Activated naive CD4-positive, alpha-beta T cell treated with anti-CD3 and anti-CD28 coated beads, Interleukin-2, amount 50 U/mL, for 72 hours (primary cell): ENCODE measurements at places on chromosomes 4 and X.

DNA sequence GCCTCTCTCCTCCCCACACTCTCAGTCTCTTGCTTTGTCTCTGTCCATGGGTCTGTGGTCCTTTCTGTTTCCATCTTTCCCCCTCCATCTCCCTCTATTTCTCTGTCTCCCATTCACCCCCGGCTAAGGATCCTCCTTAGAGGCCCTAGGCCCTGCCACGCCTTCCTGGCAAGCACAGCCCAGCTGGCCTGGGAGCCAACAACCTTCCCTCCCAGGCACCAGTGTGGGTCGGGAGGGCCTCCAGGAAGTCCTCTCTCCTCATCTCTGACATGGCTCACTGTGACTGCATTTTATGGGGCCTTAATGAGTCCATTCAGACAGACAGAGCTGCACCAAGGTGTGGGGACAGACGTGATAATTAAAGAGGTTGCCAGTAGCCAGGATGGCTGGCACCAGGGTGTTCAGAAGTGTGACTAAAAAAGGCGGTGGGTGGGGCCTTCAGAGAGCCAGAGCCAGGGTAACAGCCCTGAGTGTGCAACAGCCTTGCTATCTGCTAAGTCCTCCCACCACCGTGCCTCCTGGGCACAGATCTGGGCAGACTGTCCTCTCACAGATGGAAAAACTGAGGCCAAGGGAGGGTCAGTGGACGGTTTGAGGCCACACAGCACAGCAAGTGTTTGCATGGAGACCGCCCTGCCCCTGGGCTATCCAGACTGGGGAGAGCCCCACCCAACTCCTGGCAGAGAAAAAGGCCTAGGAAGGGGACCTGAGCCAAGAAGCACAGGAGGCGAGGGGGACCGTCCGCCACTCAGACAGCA lies 31.5 kb downstream of the BLOC1S4 start:
- DNase-seq: no peak

GRCh38 chr4:38889143-38889542 lies 21.5 kb downstream of the FAM114A1 start:
- no peak for DNase-seq

- no peak for DNase-seq
Measured at GRCh38 chrX:66408507-66408906, 230.4 kb downstream of the EDA2R start.

GRCh38 chr4:115945026-115945425 lies 831.6 kb upstream of the NDST4 start:
- no peak for DNase-seq

- DNase-seq: no peak
Measured at GRCh38 chr4:74219240-74219639, 61.3 kb downstream of the MTHFD2L start.

DNA sequence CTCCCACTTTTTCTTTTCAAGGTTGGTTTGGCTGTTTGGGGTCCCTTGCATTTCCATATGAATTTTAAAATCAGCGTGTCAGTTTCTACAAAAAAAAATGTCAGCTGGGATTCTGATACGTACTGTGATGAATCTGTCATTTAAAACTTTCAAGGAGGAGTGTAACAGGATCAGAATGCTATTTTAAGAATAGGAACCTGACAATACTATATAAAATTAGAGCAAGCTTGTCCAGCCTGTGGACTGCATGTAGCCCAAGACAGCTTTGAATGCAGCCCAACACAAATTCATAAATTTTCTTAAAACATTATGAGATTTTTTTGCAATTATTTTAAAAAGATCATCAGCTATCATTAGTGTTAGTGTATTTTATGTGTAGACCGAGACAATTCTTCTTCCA lies 56.5 kb downstream of the TMEM164 start:
- DNase-seq: no peak

- DNase-seq: no peak
Measured at GRCh38 chrX:136395271-136395670, 92.5 kb upstream of the BRS3 start.

DNA sequence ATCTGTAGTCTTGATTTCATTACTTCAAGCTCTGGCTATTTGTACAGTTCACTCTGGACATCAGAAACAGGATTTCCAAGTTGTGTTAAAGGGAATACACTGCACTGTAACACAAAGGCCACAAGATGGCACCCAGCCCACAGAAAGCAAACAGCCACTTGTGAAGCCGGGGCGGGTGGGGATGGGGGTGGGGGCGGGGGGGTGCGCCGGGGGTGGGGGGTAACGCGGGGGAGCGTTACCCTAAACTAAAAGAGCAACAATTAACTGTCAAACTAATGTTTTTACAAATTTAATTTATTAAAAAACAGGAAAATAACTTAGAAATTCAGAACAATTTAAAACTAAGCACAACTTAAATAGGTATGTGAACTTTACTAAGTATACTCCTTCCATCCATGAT lies 27.3 kb downstream of the PRDX4 start:
- no peak for DNase-seq

- DNase-seq: no peak
Measured at GRCh38 chr4:158461336-158461735, 60.3 kb upstream of the RXFP1 start.

DNA sequence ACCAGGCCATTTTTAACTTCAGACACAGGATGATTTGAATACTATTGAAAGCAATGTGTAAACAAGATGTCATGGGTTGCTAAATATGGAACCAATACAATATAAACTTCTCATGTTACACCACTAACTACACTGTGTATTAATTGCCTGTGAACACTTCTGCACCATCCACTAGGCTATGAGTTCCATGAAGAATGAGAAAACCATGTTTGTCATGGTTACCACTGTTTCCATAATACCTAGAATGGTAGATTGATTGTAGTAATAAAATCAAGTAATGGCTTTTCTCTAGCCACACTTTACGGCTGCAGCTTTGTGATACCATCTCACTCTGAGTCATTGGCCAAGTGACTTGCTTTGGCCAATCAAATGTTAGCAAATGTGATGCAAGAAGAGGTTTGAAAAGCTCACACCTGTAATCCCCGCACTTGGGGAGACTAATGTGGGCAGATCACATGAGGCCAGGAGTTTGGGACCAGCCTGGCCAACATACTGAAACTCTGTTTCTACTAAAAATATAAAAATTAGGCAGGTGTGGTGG lies 19.9 kb upstream of the CYBB start:
- no peak for DNase-seq

DNA sequence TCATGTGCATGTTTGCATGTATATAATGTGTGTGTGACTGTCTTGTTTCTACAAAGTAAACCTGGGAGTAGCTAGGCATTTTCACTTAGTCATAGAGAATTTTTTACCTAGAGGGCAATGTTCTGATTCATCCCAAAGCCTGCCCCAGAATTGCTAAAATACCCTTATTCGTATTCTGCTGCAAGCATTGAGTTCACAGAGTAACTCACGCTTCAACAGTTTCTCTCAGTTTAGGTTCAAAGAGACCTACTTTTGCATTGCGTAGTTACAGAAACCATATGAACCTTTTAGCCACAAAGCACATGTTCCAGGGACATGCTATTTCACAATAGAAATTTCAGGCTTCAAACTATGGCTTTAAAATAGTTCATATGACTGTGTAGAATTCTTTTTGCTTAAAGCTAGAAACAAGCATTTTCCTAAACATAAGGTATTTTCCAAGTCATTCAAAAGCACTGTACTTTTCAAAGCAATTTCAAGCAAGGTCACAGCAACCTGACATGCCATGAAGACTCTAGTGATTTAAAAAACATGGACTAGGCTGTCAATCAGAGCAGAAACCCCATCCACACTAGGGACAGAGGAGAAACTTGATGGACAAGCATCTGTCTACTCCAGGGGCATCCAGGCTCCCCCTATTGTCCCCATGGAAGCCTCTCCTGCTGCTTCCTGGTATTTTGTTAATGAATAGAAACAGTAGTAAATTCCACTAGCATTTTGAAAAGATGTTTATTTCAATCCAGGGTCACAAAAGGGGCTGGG lies 81.5 kb upstream of the MAPK10 start:
- no peak for DNase-seq

DNA sequence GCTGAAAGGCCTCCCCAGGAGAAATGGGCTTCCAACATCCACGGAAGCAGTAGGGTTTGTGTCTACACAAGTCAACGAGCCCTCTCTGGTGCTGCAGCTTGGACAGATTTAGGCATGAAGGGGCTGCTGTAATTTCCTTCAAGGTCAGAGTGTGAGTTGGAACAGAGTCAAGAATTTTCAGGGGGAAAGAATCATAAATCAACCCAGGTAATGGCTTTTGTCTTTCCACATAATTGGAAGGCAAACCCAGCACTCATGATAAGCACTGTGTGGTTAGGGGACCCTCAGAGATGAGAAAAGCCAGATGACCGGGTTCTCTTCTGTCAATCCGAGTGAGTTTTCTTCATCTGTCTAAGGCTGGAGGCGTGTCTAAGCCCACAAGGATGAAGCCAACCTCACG lies 78.6 kb upstream of the MXRA5 start:
- DNase-seq: no peak

DNA sequence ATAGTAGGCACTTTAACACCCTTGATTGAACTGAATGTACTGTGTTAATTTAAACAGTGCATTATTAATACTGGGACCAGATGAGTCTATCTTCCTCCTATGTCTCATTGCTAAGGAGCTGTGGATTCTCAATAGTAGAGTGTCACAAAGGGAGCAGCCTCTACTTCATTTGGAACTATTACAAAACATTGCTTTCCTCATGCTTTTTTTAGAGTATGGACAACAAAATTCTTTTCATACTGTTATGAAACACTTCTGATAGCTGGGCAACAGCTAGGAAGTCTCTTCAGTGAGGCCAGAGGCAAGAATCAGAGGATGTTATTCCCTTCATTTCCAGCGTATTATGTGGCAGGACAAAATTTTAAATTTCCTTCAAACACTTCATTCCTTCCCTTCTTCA lies 160.8 kb downstream of the FBXO8 start:
- no peak for DNase-seq

DNA sequence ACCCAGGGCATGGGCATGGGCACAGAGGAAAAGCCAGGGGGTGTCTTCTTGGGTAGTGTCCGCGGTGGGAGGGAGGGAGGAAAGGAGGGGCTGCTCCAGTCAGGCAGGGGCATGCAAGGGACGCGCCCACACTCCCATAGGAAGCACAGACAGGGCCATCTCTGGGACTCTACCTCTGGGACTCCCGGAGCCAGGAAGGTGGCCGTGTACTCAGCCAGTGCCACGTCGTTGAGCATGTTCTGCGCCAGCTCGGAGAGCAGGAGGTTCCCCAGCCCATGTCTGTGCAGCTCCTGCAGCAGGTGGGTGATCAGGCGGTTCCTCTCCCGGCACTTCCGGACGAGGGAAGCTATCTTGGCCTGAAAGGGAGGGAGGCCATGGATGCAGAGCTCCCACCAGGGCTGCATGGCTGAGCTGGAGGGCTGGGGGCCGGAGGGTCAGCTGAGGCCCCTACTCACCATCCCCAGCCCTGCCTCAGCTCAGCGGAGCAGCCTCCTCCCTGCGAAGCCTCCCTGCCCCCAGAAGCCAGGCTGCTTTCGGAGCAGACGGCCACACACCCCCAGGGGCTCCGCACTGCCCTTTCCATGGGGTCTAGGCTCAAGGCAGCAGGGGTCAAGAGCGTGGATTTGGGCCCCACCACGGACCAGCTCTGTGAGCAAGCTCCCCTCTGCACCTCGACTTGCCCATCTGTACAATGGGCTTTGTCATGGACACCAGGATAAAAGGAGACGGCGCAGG lies 44.6 kb downstream of the C4orf50 start:
- no peak for DNase-seq

- no peak for DNase-seq
Measured at GRCh38 chr4:74950200-74950599, 17.3 kb downstream of the PARM1 start.

DNA sequence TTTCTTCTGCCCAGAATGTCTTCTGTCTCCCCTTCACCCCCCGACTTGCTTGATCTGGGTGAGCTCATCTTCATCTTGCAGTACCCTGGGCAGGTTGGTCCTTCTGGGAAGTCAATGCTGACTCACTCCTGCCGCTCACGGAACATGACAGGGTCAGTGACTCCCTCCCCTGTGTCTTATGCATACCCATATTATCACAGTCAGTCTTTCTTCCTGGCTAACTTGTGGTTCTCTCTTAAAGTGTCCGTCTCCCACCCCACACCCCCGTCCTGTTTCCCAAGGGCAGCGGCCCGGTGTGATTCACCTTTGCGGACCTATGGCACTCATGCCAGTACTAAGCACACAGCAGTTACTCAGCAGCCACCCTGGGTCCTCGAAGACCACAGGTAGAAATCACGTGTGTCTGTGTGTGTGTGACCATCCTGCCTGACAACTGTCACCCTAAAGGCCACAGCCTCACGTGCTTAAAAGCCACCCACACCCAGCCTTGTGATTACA lies 17.7 kb downstream of the IQSEC2 start:
- peak; percentile 72 for DNase-seq

DNA sequence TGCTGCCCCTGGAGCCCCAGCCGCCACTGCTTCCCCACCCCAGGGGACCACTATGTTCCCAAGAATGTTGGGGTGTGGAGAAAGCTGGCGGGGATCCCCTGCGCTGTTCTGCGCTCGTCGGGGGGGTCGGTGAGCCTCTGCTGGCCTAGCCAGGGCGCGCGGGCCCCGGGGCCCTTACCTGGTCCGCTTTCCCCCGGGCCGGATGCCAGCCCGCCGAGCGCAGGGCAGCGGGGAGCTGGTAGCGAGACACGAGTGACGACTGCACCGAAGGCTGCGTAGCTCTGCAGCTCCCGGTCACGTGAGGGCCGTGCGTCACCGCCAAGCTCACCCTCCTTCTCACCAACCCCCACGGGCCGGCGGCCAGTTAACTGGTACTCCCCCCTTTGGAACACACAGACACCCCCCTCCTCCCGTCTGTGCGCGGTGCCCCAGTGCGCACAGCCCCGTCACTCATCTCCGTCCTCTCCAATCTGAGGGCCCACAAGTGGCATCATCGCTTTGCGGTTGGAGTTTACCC lies at the start of gene BEX1:
Gene BEX1, minus strand, starts transcription at position 254 of the 517 bp plus-strand sequence. CDS start 897 bp downstream, outside the sequence.
- DNase-seq: no peak

- no peak for DNase-seq
Measured at GRCh38 chr4:45275862-45276261, 549.5 kb upstream of the GNPDA2 start.

GRCh38 chrX:42602136-42602535 lies 175.8 kb downstream of the PPP1R2C start:
- DNase-seq: no peak

GRCh38 chr4:145939441-145939750 lies 773 bp upstream of the ZNF827 start:
- no peak for DNase-seq

- DNase-seq: no peak
Measured at GRCh38 chr4:139682309-139682708, 16.7 kb downstream of the MGST2 start.
